Heart right ventricle (tissue), 16 donors: ENCODE measurements at places on chromosomes 4 and X.

DNA sequence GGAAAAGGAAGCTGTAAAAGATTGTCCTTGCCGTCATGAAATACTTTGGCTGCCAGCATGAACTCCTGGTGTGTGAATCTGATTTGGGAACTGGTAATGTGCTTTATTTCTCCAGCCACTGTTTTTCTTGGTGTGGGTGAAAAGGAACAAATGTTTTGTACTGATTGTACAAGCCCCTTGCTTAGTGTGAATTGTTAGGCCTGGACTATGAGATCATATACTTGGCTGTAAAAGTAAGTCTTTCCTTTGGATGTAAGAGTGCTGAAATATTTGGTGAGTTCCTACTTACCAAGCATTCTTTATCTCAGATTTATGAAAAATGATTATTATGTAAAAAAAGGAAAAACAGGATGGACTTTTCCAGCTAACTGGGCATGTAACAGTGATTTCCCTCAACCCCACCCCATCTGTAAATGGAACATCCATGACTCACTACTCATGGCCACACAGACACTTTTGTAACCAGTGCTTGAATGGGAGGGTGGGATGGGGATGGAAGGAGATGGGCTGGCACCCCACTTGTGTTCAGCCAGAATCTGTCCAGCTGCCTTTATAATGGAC lies 6.3 kb downstream of the FNIP2 start:
- DNase-seq = peak; percentile 34

DNA sequence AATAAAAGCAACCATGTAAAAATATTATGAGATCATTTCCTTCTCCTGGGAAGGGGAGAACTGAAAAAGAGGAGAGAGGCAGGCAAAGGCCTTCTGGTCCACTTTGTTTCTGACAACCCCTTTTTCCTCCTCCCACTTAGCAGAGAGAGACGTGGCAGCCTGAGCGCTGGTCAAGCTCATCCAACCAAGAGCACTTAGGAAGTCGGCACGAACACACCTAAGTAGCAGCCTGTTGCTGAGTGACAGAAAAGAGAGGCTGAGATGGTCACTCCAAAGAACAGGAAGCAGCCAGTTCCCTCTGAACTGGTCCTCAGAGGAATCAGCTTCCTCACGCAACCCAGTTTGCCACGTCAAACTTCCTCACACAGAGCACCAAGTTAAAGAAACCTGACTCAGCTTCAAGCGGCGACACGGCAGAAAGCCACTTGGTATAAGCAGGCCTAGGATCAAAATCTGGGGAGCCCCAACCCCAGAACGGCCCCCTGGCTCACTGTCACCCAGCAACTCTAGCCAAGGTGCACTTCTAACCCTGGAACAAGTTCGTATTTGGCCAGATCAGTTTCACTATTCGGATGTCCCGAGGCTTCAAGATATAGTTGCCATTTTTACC lies 861 bp downstream of the SEC24D start:
- peak; percentile 33 for DNase-seq

- no peak for DNase-seq
Measured at GRCh38 chr4:82680834-82681233, 117.8 kb downstream of the SCD5 start.

- no peak for DNase-seq
Measured at GRCh38 chrX:143636831-143637230, 930 bp upstream of the SLITRK4 start.

GRCh38 chr4:187608001-187608421 lies 387.6 kb upstream of the ZFP42 start:
- no peak for DNase-seq

GRCh38 chr4:179116011-179116410 lies 1673.8 kb upstream of the AGA start:
- no peak for DNase-seq

DNA sequence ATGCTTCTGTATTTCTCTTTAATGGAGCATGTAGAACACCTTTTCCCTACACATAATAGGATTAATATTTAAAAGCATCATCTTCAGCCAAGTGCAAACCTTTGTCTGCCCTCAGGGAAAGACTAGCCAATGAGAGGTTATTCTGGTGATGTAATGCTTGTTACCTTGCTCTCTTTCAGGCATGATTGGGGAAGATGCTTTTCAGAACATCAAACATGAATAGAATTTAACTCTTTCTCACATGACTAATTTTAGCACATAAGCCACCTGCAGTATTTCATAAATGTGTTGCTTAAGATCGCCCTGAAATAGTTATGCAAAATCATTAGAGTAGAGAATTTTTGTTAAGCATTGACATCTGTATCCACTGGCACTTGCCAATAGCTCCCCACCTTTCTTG lies 10.7 kb upstream of the EPGN start:
- no peak for DNase-seq

- no peak for DNase-seq
Measured at GRCh38 chr4:94525993-94526728, 74.4 kb downstream of the PDLIM5 start.

DNA sequence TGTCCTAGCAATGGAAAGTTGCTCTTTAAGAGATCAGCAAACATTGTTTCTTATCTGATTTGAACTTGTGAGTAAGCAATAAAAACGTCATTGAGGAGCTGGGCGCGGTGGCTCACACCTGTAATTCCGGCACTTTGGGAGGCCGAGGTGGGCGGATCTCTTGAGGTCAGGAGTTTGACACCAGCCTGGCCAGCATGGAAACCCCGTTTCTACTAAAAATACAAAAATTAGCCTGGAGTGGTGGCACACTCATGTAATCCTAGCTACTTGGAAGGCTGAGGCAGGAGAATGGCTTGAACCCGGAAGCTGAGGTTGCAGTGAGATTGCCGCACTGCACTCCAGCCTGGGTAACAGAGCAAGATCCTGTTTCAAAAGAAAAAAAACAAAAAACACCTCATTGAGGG lies 11.2 kb upstream of the PLAC8 start:
- DNase-seq = no peak

DNA sequence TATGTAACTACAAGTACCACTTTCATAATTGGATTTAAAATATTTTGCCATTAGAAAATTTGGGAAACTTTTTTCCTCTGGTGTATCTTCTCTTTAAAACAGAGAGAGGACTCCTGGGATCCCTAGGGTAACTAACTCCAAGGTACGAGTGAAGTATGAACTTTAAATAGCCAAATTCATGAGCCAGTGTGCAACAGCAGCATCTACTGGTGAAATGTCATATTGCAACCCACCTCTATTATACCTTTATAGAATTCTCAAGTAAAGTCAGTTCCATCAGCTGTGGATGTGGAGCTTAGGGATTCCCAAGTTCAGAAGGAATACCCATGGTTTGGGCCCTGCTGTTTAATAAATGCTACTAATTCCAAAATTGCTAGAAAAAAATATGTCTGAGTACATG lies 282.7 kb upstream of the TAPT1 start:
- DNase-seq = no peak

GRCh38 chr4:101823864-101824263 lies 33.3 kb downstream of the BANK1 start:
- no peak for DNase-seq

DNA sequence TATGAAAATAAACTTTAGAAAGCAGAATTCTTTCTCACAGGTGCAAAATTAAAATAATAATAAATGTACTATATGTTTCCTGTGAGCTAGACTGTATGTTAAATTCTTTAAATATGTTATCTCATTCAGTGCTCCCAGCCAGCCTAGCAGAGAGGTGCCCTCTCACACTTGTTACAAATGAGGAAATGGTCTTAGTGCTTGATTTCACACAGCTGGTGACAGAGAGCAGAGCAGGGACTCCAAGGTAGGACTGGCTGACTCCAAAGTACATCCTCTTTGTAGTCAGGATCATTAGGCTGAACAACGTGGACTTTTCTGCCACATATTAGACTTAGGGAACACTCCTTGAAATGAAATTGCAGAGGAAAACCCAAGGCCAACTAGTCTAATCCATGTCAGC lies 72.0 kb upstream of the HHIP start:
- DNase-seq = no peak

DNA sequence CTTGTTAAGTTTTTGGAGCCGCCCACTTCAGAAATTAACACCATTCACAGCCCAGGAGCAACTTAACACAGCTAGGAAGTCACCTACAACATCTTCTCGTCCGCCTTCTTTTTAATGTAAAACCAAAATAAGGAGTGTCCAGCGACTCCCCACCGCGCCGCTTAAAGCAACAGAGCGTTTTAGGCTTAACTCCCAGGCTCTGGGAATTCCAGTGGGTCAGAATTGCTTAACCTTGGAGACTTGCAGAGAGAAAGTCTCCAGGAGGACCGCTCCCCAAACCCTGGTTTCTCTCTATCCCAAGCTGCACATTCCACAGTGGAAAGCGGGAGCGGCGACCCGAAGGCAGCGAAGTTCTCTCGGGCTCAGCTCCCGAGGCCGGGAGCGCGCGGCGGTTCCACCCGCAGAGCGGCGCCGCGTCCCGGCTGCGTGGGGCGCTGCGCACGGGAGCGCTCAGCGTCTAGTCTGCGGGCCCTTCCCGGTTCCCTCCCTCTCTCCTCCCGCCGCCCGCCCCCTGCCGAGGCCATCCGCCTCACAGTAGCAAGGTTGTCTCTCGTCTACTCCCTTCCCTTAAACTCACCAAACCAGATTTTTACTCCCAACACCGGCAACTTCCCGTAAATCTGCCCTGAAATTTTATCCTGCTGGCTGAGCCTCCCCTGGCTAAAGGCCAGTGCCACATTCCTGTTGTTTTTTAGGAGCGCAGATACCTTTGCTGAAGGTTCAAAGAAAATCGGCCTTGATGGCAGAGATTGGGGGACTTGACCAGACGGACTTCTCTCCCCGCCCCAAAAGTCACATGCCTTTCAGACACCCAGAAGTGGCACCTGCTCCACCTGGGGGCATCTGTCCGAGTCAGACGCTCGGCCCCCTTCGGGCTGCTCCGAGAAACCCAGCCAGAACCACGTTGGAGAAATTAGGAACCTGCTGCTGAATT lies at the start of gene RBM47:
TSS of gene RBM47 (minus strand) at position 464 of the 934 bp plus-strand sequence. CDS start 190,971 bp downstream, outside the sequence.
- peak; percentile 41 for DNase-seq

GRCh38 chr4:174274436-174274835 lies 9.0 kb downstream of the FBXO8 start:
- DNase-seq = no peak

DNA sequence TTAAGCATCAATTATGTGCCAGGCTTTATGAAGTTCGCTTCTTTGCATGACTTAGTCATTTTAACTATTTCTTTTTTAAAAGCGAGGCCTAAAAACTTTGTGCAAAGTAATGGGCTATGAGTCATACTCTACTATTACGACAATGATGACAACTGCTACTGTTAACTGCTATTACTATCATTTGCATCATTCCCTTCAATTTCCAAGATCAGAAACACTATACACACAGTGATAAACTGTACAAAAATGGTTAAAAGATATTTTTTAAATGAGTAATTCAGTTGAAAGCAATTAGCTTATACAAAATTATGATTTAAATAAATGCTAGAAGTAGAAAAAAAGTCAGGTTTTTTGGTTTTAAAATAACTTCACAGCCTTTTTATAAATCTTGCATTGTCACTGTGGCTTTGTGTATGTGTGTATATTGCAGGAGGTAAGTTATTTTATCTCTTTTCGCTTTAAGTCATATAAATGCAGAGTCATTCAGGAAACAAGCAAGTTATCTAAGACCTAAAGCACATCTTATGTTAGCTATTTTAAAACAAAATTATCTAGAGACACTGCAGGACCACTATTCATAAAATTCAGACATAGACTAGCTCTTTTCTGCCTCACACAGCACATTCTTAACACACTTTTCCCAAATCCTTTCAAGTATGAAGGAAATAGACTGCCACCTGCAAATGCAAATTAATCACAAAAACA lies 18.5 kb upstream of the CXCL3 start:
- DNase-seq = no peak

DNA sequence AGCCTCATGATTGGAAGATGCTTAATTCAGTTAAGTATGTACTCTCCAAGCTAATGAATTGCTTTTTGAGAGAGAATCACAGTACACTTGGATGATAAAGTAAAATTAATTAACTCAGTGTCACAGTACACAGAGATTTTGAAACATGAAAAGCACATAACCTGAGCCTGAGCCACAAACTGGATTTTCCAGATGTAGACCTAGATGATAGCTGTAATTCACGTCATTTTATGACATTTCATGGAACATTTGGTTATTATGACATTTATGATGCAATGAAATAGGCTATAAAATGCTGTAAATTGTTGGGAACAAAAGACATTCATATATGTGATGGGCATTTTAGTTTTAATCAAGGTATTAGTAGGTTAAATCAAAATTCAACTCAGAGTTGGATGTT lies 983.7 kb downstream of the STPG2 start:
- DNase-seq = no peak

GRCh38 chr4:98430708-98431403 lies 169.7 kb downstream of the RAP1GDS1 start:
- no peak for DNase-seq

DNA sequence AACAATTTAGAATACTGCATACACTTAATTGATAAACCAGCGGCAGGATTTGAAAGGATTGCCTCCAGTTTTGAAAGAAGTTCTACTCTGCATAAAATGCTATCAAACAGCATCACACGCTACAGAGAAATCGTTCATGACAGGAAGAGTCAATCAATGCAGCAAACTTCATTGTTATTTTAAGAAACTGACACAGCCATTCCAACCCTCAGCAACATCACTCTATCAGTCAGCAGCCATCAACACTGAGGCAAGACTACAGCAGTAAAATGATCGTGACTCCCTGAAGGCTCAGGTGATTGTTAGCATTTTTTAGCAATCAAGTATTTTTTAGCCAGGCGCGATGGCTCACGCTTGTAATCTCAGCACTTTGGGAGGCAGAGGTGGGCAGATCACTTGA lies 98.3 kb downstream of the FBXW7 start:
- DNase-seq = no peak

DNA sequence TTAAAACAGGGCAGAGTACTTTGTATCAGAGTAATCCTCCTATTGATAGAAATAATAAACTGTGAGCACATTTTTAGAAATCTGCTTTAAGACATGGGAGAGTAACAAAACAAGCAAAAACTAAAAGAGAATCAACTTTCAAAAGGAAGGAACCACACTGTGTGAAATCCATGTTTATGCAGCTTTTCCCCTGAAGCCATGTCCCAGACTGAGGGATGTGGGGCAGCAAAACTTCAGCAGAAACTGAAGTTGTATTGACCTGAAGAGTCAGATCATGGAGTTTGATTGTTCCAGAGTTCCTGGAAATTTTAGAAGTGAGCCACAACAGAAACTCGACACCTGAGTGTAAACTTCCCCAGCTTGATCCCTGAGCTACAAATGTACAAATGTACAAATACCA lies 53.2 kb downstream of the COMMD8 start:
- DNase-seq = no peak

GRCh38 chr4:134117392-134118183 lies 84.0 kb downstream of the PABPC4L start:
- no peak for DNase-seq

DNA sequence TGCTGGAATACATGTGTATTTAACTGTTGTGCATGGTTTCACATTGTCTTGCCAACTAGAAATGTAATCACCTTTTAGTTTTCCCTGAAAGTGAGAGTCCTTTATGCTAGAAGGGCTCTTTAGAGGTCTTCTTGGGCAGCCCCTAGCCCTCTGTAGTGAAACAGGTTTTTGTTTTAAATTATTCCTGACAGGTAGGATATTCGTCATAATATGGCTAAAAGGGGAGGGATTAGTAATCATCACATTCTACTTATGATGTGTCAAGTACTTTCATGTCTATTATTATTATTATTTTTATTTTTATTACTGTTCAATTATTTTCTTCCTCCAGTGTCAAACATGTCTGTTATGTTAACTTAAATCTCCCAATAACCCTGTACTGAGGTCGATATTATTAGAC lies 35.5 kb downstream of the MSN start:
- DNase-seq = no peak
